Hepatocyte (in vitro differentiated cells): ENCODE measurements at places on chromosomes 3 and 15. TPM values are rescaled to one million over a fixed set of nuclear protein-coding genes. Genes with fewer than 3 reads are reported as not detected.

DNA sequence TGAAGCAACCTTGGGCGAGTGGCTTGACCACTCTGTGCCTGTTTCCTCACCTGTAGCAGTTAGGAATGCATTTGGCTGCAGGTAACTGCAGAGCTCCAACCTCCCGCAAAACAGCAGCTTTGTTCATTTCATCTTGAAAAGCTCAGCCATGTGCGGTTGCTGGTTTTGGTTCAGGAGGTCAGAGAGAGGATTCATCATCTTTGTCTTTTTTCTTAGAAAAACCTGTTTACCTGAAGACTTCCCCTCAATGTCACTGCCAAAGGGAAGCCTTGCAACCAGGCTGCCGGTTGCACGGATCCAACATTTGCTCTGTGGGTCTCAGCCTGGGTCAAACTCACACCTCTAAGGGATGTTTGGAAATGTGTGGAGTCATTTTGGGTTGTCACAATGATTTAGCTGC lies 16.4 kb upstream of the FURIN start:
- DNase-seq: no peak
- H3K4me1 ChIP-seq: no peaks in the 10 kb centered on the region
- H3K36me3 ChIP-seq: no peaks in the 10 kb centered on the region
- no peaks in the 10 kb centered on the region for H3K27me3 ChIP-seq
- no peak overlapping the region for H3K4me3 ChIP-seq
- no peak overlapping the region for H3K27ac ChIP-seq

NOP10 gene
- total RNA-seq: 284 and 308 TPM in 2 replicates

VILL gene
- 47.0 and 47.4 TPM in 2 replicates for total RNA-seq

- H3K36me3 ChIP-seq: no peaks in the 10 kb centered on the region
- no peak overlapping the region for H3K4me3 ChIP-seq
- H3K27ac ChIP-seq: no peak overlapping the region
- H3K27me3 ChIP-seq: no peaks in the 10 kb centered on the region
These were observed 37.3 kb downstream of the BSN start for GRCh38 chr3:49591615-49592014.

GRCh38 chr3:90011131-90011530 lies 903.7 kb downstream of the EPHA3 start:
- no peak overlapping the region for H3K4me3 ChIP-seq
- peaks cover 10% of the 10 kb centered on the region for H3K4me1 ChIP-seq
- H3K27ac ChIP-seq: peak overlapping the region; percentile 40
